ENCODE measurements at places on chromosomes 5 and 9.

DNA sequence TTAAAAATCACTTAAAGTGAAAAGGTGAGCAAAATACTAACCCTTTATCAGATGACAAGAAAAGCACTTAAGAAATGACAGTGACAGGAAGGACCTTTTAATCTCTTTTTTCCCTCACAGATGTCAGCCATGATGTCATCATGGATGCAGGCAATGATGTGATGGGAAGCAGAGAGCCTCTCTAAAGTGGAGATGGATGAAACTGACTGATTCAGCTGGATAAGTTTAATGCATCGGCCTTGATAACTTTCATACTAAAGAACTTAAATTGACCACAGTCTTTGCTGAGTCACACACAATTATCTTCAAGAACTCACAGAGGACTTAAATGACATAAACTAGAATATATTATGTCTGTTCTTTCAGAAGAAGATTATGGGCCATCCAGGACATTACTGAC, 153.2 kb upstream of the FGF10 start:
- DNase-seq = no peak

DNA sequence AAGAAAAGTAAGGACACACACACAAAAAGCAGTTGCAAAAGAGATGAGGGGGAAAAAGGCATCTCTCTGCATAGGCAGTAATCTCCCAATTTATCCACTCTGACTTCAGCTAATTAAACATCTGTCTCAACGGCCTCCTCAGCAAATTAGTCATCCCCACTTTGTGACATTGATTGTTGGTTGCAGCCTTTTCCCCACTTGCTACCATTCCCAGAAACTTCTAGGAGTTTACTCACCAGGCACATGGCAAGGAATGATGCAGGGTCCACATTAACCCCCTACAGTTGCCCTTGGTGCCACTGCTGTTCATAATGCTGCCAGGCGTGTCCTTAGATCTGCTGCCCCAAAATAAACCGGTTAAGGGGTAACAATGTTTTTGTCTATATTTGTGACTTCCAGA, 174.6 kb downstream of the MAPKAP1 start:
- no peak for DNase-seq

DNA sequence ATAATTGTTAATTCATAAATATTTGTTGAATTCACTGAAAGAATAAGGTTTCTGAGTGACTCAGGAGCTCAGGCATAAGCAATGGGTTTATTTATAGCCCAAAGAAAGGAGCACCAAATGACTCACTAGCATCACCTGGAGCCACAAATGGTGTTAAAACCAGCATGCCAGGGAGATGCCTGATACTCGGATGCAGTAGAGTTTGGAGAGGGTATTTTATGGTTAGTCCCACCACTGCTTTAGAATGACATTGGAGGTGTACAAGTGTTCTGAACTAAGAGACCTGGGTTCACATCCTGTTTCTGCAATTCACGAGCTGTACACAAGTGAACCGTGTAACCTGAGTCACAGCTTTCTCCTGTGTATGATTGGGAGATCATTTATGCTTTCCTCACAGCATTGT, 25.2 kb downstream of the CCL28 start:
- DNase-seq = no peak

GRCh38 chr5:44952376-44952775, 143.6 kb downstream of the MRPS30 start:
- DNase-seq = no peak

DNA sequence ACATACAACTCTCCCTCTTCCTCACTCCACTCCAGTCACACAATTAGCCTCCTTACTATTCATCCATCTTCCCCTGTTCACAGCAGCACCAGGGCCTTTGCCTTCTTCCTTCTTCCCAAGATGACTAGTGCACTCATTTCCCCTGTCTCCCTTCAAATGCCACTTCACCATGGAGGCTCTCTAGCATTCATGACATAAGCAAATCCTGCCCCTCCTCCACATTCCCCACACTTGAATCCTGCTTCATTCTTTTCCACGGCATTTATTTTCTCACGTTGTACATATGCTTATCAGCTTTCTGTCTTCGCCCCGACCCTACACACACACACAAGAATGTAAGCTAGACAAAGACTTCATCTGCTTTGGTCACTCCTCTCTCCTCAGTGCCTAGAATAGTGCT, 133.3 kb downstream of the CDK5RAP2 start:
- DNase-seq = no peak

DNA sequence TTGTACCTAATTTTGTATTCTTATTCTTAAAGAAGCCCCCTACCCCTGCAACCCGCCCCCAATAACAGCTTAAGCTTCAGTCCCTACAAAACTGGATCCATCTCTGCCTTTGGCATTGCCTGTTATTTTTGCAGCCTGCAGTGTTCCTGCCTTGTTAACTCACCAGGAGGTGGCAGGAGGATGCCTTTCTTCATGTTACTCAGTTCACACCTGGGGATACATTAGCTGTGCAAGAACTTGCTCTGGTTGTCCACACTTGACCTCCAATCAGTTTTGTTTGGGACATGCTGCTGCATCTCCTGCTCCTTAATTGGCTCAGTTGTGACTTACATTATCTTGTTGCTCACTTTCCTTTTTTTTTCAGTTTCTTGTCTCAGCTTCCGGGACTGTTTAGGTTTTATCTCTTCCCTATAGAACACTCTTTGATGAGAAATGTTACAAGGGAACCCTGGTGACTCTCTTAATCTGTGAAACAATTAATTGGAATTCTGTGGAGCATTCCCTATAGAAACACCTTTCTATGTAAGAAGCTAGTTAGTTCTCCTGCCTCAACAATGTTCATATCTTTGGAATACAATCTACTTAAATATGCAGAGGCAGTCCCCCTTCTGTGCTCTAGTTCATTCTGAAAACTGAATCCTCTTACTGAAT, 467.7 kb upstream of the ACO1 start:
- DNase-seq = no peak

DNA sequence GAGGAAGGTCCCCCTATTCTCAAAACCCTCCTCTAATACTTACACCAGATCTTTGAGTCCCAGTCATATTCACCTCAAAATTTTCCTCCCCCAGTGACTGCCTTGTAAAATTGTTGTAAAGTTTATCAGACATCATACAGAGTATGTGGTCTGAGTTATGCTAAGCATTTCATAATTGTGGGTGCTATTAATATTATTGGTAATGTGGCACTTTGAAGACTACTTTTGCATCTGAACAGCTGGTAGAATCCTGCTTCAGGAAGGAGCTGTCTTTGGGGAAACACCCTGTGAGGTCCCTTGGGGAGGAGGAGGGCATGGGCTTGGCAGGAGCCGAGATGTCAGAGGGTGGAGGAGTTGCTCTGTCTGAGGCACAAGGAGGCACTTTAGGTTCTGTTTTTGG, 164.9 kb upstream of the ZNF618 start:
- no peak for DNase-seq

DNA sequence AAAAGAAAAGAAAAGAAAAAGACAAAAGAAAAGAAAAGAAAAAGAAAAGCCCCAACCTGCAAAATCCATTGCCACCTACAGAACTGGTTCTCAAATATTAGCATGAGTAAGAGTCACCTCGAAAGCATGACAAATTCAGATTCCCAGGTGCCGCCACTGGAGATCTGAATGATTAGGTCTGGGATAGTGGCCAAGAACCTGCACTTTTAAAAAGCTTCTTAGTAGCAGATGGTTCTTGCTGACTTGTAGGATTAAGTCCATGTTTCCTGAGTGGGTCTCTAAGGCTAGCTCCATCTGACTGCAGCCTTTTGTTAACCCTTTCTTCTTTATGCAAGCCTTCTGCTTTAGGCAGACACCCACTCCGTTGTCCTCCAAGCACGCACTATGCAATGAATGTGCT, 178.5 kb upstream of the CDH18 start:
- DNase-seq = no peak

DNA sequence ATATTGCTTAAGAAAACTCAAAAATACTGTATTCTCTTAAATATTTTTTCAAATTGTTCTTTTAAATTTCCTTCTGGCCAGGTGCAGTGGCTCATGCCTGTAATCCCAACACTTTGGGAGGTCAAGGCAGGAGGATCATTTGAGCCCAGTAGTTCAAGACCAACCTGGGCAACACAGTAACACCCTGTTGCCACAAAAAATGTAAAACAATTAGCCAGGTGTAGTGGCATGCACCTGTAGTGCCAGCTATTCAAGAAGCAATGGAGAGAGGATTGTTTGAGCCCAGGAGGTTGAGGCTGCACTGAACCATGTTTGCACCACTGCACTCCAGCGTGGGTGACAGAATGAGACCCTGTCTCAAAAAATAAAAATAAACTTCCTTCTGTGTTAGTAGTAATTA, 94.3 kb downstream of the STRBP start:
- no peak for DNase-seq

- no peak for DNase-seq
These were observed 793.1 kb downstream of the DTWD2 start for GRCh38 chr5:118195211-118195610.

DNA sequence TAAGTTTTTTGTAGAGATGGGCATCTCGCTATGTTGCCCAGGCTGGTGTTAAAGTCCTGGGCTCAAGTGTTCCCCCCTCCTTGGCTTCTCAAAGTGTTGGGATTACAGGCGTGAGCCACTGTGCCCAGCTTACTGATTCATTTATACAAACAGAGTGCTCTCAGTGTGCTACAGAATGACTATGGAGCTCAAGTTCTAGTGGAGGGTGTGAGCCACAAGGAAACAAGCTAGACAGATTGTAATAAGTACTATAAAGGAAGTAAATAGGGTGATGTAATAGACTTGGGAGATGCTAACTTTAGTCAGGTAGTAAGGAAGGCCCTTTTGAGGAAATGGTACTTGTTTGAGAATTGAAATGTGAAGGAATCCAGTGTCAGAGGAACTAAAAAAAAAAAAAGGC, 1.7 kb upstream of the TMEM267 start:
- no peak for DNase-seq

DNA sequence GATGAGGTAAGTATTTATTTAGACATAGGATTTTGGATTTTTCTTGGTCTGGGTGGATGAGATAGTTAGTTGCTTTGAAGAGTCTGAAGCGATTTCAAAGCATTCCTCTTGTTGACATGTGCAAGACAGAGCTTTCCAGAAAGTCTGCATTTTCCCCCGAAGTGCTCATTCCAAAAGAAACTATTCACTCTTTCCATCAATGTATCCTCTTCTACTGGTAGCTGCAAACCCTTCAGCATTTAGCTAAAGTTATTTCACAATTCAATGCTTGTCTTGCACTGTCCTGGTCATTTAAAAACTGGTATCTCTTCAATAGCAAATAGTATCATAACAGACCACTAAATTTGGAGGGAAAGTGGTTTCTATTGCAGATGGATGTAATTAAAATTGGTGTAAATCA, 13.0 kb downstream of the NREP start:
- DNase-seq = no peak

DNA sequence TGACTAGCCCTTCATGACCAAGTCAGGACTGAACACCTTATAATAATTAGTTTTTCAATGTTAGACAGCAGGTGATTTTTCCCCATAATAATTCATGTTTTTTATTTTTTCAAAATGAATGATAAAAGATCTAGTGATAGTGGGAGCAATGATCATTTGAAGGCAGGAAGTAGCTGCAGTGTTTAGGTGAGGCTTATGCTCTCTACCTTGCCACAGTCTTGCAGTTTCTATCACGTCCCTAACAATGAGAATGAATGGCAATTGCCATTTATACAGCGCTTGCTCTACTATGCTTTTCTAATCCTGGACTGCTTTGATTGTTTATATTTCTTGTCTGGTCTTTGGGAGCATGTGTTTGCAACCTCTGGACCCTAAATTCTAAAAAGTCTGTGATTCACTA, 367.8 kb upstream of the RIOK2 start:
- DNase-seq = no peak

DNA sequence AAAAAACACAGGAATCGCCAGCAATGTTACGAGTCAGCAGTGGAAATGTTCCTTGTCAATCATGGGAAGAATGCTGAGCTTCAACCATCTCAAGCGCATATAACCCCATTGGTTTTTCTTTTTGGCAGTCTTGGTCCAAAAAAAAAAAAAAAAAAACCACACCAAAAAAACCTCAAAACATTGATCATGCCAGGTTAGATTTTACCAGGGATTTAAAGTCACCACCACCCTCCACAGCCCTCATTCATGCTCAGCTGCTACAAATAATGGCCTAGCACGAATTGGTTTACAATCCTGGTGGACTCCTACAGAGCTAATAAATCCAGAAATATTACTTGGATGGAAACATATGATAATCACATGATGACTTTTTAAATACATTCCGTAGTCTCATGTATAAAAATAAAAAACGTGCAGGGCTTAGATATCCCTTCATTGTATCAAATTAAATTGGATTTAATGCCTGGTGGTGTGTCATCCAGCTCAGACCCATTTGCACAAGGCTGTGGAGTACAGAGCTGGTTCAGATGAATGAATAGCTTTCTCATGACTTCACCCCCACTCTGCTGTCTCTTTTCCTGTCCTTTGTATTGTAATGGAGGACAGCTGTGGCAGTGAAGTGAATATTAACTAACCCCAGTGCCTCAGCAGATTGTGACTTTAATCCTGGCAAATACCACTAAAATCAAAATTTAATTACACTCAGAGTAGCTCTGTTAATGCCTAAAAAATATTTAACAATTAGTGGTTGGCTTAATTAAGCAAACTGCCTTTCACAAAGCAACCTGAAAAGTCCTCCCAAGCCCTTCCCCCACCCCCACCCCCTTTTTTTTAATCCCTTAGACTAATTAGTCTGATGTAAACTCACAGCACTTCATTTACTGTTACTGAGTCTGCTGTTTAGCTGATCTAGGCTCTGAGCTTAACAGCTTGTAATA, 626.5 kb upstream of the ZNF608 start:
- no peak for DNase-seq

DNA sequence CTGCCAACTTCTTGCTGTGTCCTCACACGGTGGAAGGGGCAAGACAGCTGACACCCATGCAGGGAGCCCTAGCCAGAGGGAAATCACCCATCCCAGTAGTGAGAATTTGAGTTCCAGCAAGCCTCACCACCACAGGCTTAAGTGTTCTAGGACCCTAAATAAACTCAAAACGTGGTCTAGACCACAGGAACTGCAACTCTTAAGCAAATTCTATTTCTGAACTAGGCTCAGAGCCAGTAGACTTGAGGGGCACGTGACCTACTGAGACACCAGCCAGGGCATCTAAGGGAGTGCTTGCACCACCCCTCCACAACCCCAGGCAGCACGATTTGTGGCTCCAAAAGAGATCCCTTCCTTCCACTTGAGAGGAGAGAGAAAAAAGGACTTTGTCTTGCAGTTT, 96.0 kb upstream of the PHF24 start:
- DNase-seq = no peak

- DNase-seq = no peak
These were observed 31.8 kb downstream of the MAP1B start for GRCh38 chr5:72138943-72139521.

DNA sequence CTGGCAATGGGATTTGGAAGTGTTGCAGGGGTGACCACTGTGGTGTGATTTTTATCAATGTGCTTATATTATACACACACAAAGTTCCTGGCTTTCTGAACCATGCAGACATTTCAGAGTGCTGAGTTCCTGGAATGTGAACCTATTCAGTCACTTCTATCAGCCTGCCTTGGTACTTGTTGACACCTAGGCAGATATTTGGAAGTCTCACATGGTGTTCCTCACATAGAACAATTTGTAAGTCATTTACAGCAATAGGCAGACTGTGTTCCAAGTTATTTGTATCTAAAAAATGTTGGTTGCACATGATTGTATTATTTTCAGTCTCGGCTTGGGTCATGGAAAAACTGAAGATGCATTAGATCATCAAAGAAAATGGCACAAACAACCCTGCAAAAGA, 182.2 kb downstream of the SREK1 start:
- no peak for DNase-seq
